Upper lobe of right lung (tissue), 1 donor: ENCODE measurements at places on chromosomes 5 and 9.
A peak's percentile ranks its signal among the peaks of the same experiment; 100 is the strongest.

DNA sequence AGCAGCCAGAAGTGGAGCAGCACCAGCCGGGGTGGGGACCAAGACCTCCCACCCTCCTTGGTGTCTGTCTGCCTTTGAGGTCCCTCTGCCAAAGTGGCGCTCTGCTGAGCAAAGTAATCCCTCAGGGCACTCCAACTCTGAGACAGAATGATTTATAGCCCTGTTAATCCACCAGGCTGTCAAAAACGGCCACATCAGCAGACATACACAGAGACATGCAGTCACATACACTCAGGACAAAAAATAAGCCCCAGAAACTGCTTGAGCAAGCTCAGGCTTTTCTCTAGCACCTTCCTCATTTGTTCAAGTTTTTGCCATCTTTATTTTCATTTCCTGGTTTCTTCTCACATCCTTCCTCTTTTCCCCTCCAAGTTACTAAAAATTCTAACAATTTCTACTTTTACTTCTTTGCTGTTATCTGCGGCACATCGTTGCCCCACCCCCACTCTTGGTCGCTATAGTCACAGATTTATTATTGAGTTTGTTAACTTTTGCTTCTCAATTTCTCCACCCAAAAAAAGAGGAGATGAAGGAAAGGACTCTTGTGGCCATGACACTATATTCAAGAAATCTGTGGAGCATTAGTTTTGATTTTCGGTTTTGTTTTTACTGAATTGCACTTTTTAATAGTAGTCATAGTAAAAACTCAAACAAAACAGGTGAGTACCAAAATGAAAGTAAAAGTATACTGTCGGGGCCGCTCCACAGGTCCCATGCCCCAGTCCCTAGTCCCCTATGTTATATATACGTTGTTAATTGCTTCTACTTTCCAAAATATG is 17.4 kb upstream of the ADRB2 start:
- peak overlapping the region; percentile 43 for H3K4me3 ChIP-seq
- DNase-seq = no peak
- no peaks in the 10 kb centered on the region for H3K36me3 ChIP-seq
- H3K4me1 ChIP-seq = peaks cover 35% of the 10 kb centered on the region
- H3K27ac ChIP-seq = peak overlapping the region; percentile 73

GRCh38 chr9:128757602-128758001 is 14.1 kb downstream of the ZER1 start:
- peaks cover 19% of the 10 kb centered on the region for H3K36me3 ChIP-seq
- no peaks in the 10 kb centered on the region for H3K4me1 ChIP-seq
- no peak for DNase-seq
- no peaks in the 10 kb centered on the region for H3K27me3 ChIP-seq
- no peak overlapping the region for H3K4me3 ChIP-seq

DNA sequence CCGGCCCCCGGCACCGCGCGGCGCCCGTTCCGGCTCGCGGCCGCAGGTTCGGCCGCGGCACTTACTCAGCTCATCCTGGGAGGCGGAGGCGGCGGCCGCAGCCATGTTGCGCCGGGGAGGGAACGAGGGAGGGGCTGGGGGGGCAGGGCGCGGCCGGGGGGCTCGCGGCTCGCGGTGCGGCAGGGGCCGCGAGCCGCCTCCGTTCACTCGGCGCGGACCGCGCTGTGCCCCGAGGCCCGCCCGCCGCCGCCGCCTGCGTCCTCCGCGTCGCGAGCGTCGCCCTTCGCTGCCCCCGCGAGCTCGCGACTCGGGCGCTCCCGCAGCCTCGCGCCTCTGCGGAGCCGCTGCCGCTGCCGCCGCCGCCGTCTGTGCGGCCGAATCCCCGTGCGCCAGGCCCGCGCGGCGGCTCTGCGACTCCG is 735 bp downstream of the ECPAS start:
- H3K36me3 ChIP-seq = no peaks in the 10 kb centered on the region
- DNase-seq = peak; percentile 84
- H3K4me3 ChIP-seq = peak overlapping the region; percentile 96
- no peaks in the 10 kb centered on the region for H3K27me3 ChIP-seq
- H3K4me1 ChIP-seq = peaks cover 18% of the 10 kb centered on the region

- no peaks in the 10 kb centered on the region for H3K4me1 ChIP-seq
- H3K27ac ChIP-seq = no peak overlapping the region
- no peaks in the 10 kb centered on the region for H3K36me3 ChIP-seq
- no peaks in the 10 kb centered on the region for H3K27me3 ChIP-seq
- no peak overlapping the region for H3K4me3 ChIP-seq
Observed at GRCh38 chr5:12315461-12315860, 411.2 kb upstream of the CTNND2 start.

GRCh38 chr9:127662617-127663016 is 44.2 kb upstream of the CFAP157 start:
- no peak overlapping the region for H3K4me3 ChIP-seq
- no peaks in the 10 kb centered on the region for H3K4me1 ChIP-seq
- peaks cover 79% of the 10 kb centered on the region for H3K36me3 ChIP-seq
- no peak for DNase-seq
- H3K27ac ChIP-seq = no peak overlapping the region
- no peaks in the 10 kb centered on the region for H3K27me3 ChIP-seq

- H3K27me3 ChIP-seq = no peaks in the 10 kb centered on the region
- H3K4me1 ChIP-seq = no peaks in the 10 kb centered on the region
- peak; percentile 56 for DNase-seq
- no peaks in the 10 kb centered on the region for H3K36me3 ChIP-seq
- H3K4me3 ChIP-seq = no peak overlapping the region
- H3K27ac ChIP-seq = no peak overlapping the region
Observed at GRCh38 chr9:93814077-93814956, 140.8 kb downstream of the BARX1 start.

DNA sequence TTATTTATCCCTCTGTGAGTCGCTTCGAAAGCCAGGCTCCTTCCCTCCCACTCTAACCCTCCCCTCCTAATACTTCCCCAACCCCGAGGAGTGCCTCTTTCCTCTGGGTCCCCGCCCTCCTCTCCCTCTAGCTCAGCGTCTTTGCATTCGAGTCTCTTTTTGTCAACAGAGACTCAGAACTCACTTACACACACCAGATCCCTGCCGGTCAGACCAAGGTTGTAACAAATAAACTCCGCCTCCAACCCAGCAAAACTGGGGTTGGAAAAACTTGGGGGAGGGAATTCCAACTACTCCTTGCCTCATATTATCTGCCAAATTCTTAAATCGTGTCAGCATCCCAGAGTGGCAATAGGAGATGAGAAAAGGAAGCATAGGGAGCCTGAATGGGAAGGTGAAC is at the start of gene HTR1A:
Gene HTR1A, minus strand, starts transcription at position 167 of the 400 bp plus-strand sequence. CDS start 726 bp downstream, outside the sequence.
- no peaks in the 10 kb centered on the region for H3K36me3 ChIP-seq
- peaks cover 37% of the 10 kb centered on the region for H3K27me3 ChIP-seq
- DNase-seq = no peak
- H3K4me3 ChIP-seq = no peak within 1 kb of the TSS
- H3K27ac ChIP-seq = no peak within 1 kb of the TSS

DNA sequence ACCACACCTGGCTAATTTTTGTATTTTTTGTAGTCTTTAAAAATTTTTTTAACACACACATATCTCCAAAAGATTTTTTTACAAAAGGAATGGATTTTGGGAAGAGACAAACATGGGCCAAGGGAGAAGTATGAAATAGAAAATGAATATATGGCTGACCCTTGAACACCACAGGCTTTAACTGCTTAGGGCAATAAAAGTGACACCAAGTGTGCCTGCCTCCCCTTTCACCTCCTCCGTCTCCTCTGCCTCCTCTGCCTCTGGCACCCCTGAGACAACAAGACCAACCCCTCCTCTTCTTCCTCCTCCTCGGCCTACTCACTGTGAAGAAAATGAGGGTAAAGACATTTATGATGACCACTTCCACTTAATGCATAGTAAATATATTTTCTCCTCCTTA is 483.9 kb downstream of the KDM4C start:
- H3K4me3 ChIP-seq = no peak overlapping the region
- no peak overlapping the region for H3K27ac ChIP-seq
- DNase-seq = no peak
- no peaks in the 10 kb centered on the region for H3K27me3 ChIP-seq
- no peaks in the 10 kb centered on the region for H3K36me3 ChIP-seq

DNA sequence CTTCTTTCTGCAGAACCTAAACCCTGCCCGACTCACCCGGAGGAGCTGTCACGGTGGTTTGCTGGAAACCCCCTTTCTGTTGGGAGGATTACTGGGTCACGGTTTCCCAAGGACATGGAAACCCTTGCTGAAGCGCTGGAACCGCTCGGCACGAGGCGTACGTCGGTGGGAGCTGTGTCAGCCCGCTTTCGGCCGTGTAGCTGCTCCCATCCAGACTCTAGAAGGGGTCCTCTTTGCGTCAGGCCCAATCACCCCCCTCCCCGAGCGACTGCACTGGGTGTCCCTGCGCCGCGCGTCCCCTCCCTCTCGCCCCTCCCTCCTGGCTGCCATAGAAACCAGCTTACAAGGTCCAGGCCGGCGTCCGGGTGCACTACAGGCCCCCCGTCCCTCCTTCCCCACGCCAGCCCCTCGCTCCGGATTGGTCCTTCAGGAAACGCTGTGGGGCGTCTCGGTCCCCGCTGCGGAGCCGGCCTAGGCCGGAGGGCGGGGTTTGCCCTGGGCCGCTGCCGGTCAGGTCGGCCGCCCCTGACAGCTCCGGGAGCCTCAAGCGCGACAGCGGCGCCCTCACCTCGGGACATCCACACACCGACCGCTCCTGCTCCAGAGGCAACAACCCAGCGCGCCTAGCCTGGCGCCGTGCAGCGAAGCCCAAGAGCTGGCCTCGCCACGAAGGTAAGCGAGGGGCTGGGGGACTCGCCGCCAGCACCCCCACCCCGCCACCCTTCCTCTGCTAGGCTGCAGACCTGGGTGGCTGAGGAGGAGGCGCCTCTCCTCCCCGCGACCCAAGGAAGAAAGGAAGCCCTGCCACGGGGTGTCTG is at the start of gene NIM1K:
Gene NIM1K, plus strand, starts transcription at position 486 of the 818 bp plus-strand sequence. CDS start 53,551 bp downstream, outside the sequence.
- DNase-seq = peak; percentile 82
- H3K4me3 ChIP-seq = peak within 1 kb of the TSS; percentile 53
- peaks cover 14% of the 10 kb centered on the region for H3K4me1 ChIP-seq
- no peaks in the 10 kb centered on the region for H3K36me3 ChIP-seq
- H3K27ac ChIP-seq = no peak within 1 kb of the TSS

GRCh38 chr9:253539-253938 is 38.9 kb downstream of the DOCK8 start:
- H3K36me3 ChIP-seq = no peaks in the 10 kb centered on the region
- H3K27me3 ChIP-seq = no peaks in the 10 kb centered on the region
- peaks cover 3% of the 10 kb centered on the region for H3K4me1 ChIP-seq
- H3K4me3 ChIP-seq = no peak overlapping the region
- no peak overlapping the region for H3K27ac ChIP-seq

GRCh38 chr5:36932056-36932455 is 55.5 kb downstream of the NIPBL start:
- H3K27ac ChIP-seq = no peak overlapping the region
- H3K36me3 ChIP-seq = no peaks in the 10 kb centered on the region
- DNase-seq = no peak
- no peaks in the 10 kb centered on the region for H3K27me3 ChIP-seq
- no peak overlapping the region for H3K4me3 ChIP-seq

- H3K4me1 ChIP-seq = peaks cover 4% of the 10 kb centered on the region
- H3K4me3 ChIP-seq = no peak overlapping the region
- DNase-seq = peak; percentile 46
- no peaks in the 10 kb centered on the region for H3K36me3 ChIP-seq
- no peak overlapping the region for H3K27ac ChIP-seq
Observed at GRCh38 chr9:114289106-114289505, 33.8 kb upstream of the ORM1 start.

DNA sequence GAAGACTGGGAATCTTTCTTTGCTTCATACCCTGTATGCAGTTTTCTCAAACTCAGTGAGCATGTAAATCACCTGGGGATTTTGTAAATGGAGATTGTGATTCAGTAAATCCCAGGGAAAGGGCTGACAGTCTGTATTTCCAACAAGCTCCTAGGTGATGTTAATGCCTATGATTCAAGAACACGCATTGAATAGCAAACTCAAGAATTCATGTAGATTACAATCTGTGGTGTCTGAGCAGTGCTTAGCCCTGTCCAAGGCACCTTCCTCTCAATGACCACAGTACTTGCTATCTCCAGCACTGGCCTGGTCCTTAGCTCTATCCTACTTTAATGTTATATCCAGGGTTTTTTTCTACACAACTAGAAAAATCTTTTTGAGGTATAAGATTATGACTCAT is 721.4 kb upstream of the MEF2C start:
- H3K4me3 ChIP-seq = no peak overlapping the region
- no peaks in the 10 kb centered on the region for H3K27me3 ChIP-seq
- H3K27ac ChIP-seq = no peak overlapping the region

DNA sequence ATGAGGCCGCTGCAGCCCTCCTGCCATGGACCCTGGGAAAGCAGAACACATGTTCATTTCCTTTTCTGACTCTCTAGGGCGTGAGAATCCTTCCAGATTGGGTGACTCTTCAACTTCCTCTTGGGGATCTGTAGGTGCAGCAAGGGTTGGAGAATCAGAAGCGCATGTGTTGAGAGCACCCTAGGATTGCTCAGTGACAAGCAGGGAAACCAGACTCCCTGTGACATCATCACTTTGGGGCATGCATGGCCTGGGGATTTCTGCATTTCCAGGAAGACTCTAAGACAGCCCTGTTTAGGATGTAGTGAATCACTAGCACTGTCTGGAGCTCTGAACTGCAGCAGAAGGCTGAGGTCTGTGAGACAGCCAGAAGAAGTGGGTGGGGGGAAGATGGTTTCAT is 15.1 kb upstream of the LCP2 start:
- no peak overlapping the region for H3K4me3 ChIP-seq
- DNase-seq = no peak
- H3K4me1 ChIP-seq = peaks cover 22% of the 10 kb centered on the region
- H3K36me3 ChIP-seq = no peaks in the 10 kb centered on the region

- H3K36me3 ChIP-seq = no peaks in the 10 kb centered on the region
- no peak for DNase-seq
- no peak overlapping the region for H3K27ac ChIP-seq
Observed at GRCh38 chr9:109238655-109239054, 71.6 kb upstream of the FRRS1L start.

- no peak for DNase-seq
- peaks cover 20% of the 10 kb centered on the region for H3K4me1 ChIP-seq
- no peaks in the 10 kb centered on the region for H3K27me3 ChIP-seq
- no peak overlapping the region for H3K4me3 ChIP-seq
- peak overlapping the region; percentile 3 for H3K27ac ChIP-seq
- H3K36me3 ChIP-seq = no peaks in the 10 kb centered on the region
Observed at GRCh38 chr9:35915681-35916294, 6.5 kb downstream of the SPAAR start.

- DNase-seq = no peak
- no peak overlapping the region for H3K4me3 ChIP-seq
- H3K4me1 ChIP-seq = no peaks in the 10 kb centered on the region
- H3K27me3 ChIP-seq = no peaks in the 10 kb centered on the region
- no peaks in the 10 kb centered on the region for H3K36me3 ChIP-seq
Observed at GRCh38 chr5:167208911-167209310, 1082.5 kb upstream of the WWC1 start.

DNA sequence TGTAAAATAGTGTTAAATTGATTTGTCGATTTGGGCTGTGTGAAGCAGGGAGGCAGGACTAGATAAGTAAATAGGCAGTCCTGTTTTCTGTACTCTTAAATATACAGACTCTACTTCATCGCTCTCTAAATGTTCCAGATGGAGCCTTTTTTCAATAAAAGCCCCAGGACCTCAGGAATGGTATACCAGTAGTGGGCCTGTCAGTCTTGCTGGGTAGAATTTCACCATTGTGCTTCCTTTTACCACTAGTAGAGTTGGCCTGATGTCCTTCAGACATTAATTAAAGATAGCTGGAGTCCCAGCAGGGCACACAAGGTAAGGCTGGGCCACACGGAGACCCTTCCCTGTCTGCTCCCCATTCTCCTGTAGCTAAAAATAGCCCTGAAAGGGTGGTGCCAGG is 6.0 kb downstream of the SNX18 start:
- H3K4me3 ChIP-seq = no peak overlapping the region
- H3K27ac ChIP-seq = peak overlapping the region; percentile 52
- no peaks in the 10 kb centered on the region for H3K27me3 ChIP-seq
- no peaks in the 10 kb centered on the region for H3K36me3 ChIP-seq
- no peak for DNase-seq

GRCh38 chr9:135732569-135733257 is 30.7 kb downstream of the KCNT1 start:
- no peak overlapping the region for H3K27ac ChIP-seq
- no peaks in the 10 kb centered on the region for H3K36me3 ChIP-seq
- H3K4me1 ChIP-seq = no peaks in the 10 kb centered on the region
